CD4-positive, CD25-positive, alpha-beta regulatory T cell (primary cell): ENCODE measurements at places on chromosomes 7 and 10. TPM values are rescaled to one million over a fixed set of nuclear protein-coding genes. Genes with fewer than 3 reads are reported as not detected.

The CCDC3 gene
- polyA plus RNA-seq, result not detected

The AKR1D1 gene
- not detected for polyA plus RNA-seq

The CYP3A4 gene
- polyA plus RNA-seq, result not detected

The CLEC5A gene
- not detected for polyA plus RNA-seq

The ARMH3 gene
- 29.5 TPM for polyA plus RNA-seq

The GPR15LG gene
- polyA plus RNA-seq, result not detected

DNA sequence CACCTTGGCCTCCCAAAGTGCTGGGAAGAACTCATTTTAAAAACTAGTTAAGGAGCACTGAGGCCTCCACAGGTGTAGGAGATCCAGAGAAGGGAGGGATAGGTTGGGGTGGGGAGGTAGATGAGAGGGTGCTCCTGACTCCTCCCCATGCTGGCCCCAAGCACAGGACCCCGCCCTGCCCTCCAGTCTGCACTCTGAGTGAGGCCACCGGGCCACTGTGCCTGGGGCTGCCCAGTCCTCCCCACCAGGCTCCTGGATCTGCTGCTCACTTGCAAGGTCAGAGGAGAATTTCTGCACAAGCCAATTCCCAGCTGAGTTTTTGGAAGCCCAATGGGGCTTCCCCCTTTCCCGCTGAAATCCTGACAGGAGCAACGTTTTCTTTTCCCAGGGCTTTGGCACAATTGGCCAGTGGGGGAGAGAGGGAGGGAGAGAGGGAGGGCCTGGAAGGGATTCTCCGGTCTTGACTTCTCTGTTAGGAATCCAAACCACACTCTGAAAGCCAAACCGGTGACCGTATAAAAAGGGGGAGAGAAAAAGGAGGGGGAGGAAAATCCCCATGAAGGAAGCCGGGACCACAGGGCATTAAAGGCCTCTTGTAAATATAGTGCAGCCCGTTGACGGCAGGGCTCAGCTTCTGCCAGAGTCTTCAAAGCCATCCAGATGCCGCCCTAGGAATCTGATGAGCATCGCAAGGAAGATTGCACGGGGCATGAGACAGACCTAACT, 116.2 kb downstream of the SH3PXD2A start:
- no peak for DNase-seq

GRCh38 chr7:34130558-34131295, 225.4 kb downstream of the BMPER start:
- DNase-seq, result no peak

DNA sequence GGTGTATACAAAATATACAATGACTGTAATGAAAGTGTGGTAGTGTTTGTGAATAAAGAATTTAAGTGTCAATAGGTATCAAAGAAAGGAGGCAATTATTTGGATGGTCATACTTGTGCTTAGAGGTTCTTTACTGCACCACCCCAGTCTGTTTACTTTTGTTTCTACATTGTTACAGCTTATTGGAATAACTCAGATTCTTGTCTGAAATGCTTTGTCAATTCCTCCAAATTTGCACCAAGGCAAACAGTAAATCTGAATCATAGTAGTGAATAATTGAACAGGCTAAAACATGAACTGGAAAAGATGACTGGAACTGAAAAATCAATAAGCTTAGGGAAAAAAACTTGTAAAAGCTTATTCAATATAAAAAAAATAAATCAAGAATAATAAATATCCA, 319.2 kb downstream of the EXOC4 start:
- DNase-seq, result no peak

DNA sequence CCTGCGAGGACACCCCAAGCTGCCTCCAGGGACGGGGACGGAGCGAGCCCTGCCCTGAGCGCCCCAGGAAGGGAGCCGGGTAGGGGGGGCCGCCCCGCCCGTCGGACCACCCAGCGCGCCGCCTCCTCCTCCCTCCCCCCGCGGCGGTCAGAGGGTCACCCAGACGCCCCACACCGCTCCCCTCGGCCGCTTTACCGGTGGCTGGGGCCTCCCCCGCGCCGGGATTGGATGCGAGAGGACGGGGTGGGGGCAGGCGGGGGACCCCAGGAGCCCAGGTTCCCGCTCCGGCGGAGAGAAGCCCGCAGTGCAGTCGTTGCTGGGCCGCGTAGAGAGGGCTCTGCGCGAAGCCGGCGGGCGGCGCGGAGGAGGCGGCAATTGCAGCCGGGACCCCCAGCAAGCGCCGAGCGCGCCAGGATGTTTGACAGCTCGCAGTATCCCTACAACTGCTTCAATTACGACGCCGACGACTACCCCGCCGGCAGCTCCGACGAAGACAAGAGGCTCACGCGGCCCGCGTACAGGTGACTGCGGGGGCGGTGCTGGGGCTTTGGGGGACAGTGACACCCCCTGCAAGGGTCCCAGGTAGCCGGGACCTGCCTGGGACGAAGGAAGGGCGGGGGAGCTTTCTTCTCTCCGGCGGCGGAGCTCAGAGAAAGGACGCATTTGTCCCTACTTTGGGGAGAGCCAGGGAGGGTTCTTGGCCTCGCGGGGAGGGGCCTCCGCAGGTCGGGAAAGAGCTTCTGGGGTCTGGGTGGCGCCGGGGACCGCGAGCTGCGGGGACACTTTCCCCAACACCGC, at the start of gene FOXL3:
Gene FOXL3 (plus strand): TSS at position 415 of the 798 bp plus-strand sequence. CDS start 0 bp downstream, at position 415.
- DNase-seq, result no peak

- DNase-seq, result no peak
Measured at GRCh38 chr7:151987748-151988529, 31.7 kb downstream of the GALNTL5 start.

DNA sequence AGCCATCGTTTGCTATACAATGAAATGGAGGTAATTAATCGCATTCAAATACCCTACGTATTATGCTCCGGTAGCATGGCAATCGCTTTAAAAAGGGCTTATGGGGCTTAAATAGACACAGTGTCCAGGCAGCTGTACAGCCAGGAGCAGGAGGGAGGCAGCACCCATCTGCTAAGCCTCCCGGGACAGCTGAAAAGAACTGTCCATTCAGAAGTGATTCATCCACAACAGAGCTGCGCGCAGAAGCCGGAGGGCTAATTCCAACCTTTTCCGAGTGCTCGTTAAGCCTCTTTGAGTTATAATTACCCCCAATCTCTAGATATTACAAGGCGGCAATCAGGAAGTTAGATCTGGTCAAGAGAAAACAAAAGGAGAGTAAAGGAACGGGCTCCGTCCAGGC, 58.3 kb downstream of the DPYSL4 start:
- no peak for DNase-seq

DNA sequence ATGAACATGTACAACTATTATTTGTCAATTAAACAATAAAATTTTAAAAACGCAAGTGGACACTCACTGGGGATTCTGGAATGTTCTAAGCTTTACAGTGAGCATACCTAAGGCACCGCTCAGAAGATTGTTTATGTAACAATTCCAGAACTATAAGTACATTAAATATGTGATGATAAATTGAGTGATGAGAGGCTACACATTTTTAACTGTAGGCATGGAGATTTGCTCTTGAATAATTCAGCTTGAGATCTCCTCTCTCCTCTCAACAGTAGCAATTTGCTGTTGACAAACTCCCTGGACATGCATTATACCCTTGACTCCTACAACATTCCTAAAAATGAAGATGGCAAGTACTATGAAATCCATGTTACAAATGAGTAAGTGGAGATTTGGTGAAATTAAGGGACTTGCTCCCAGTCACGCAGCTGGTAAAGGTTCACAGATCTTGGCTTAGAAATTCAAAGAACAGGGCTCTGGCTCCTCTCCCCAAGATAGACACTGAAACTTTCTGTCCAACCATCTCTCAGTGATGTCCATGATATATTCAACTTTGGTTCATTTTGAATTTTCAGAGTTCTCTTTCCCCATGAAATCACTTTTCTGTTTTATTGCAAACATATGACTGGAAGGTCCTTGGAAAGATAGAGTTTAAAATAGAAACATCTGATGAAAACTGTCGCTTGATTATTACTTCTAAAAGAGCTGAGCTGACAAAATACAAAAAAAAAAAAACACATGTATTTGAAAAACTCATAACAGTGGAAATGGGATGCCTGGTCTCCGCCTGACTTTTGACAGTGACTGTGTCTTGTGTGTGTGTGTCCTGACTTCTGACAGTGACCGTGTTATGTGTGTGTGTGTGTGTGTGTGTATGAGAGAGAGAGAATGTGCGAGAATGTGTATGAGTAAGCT, 488.3 kb downstream of the TNS3 start:
- no peak for DNase-seq

DNA sequence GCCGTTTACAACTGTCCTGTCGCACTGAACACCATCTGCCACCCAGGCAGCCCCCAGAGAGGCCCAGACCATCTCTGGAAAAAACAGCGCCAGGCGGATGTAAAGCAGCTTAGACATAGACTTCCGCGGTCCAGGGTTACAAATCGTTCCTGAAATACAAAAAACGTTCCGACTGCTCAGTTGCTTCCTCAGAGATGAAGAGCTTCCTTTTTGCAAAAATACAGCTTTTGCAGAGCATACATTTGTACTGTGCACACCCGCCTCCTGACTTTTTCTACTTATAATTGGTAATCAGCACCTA, 11.4 kb downstream of the DAGLB start:
- peak; percentile 43 for DNase-seq

DNA sequence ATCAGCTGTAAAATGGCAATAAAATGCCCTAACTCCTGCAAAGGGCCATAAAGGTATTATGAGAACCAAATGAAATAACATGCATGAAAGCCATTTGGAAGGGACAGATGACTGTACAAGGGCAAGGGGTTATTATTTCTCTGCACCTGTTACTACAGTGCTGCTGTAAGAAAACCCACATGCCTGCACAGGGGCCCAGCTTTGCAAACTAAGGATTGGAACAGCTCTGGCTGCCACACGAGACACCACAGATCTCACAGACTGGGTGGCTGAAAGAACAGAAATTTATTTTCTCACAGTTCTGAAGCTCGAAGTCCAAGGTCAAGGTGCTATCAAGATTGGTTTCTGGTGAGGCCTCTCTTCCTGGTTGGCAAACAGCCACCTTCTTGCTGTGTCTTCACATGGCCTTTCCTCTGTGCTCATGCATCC, 409.0 kb upstream of the NRP1 start:
- DNase-seq, result no peak

- DNase-seq, result no peak
Measured at GRCh38 chr7:13099154-13099795, 411.8 kb downstream of the ARL4A start.

GRCh38 chr10:93916257-93917063, 22.7 kb downstream of the SLC35G1 start:
- DNase-seq, result no peak

DNA sequence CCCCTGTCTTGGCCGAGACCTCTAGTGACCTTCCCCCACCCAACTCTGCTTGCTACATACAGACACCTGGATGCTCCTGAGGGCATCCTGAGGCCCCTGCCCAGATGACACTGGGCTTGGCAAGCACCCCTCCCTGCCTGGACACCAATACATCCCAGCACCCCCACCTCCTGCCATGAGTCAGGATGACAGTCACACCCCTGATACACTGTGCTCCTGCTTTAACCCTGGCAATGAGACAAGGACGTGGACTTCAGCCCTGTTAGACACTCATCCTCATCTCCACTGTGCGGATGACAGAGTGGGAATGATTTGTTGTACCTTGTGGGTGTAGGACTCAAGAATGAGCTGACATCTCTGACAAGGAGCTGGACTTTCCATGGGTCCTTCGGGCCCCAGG, 186.3 kb upstream of the ADCY1 start:
- no peak for DNase-seq

- DNase-seq, result peak; percentile 22
Measured at GRCh38 chr7:25391295-25391861, 163.1 kb upstream of the NPVF start.

DNA sequence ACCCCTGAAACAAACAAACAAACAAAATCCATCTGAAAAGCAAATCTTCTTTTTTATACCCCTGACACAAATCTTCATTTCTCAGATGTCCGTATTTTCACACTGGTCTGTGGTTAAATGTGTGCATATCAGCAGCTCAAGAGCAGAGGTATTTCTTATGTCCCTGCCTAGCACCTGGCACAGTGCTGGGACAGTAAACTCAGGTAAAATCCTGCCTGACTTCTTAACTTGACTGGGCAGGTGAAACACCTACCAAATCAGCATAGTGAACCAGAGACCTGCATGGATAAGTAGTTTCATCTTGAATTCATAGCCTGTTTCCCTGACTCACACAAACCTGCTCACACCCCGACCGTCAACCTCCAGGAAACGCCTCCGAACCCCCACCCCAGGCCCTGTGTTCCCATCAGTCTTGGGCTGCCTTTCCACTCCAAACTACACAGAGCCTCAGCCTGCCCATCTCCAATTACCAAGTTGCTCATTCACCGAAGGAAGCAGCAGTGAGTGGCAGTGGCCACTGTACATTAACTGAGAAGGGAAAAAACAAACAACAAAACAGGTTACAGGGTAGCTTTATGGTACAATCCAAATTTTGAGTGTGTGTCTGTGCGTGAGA, 109.9 kb downstream of the HECTD2 start:
- DNase-seq, result no peak
